ENCODE measurements at places on chromosomes 5 and 9.

DNA sequence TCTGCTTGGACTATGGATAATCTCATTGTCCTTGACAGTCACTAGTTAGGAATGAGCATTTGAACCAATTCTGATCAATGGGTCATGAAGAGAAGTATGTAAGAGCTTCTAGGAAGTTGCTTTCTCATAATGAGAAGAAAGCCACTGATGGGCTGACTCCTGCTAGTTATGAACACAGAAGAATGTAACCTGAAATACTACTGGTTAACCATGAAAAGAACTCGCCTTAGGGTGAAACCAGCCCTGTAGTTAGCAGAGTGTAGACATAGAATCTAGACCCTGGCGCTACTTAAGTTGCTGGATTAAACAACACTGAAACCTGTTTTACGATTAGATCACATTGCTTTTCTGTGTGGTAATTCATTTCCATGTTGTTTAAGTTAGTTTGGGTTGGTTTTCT lies 26.6 kb downstream of the SLF1 start:
- DNase-seq = no peak

DNA sequence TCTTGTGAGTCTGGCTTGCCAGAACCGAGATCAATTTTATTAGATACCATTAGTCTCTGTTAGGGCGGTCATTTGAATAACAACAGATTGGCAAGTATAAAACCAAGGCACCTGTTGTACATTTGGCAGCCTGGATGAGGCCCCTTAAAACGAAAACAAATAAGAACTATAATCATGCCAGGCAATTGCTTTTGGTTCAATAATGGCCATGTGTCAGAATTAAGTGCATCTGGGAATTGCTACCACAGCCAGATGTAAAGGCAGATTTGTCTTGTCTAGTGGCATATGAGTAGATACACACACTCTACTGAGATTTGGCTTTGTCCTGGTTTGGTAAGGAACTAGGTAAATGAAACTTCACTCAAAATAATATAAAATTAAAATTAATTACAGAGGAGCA lies 1046.2 kb upstream of the DMAC1 start:
- DNase-seq = no peak

DNA sequence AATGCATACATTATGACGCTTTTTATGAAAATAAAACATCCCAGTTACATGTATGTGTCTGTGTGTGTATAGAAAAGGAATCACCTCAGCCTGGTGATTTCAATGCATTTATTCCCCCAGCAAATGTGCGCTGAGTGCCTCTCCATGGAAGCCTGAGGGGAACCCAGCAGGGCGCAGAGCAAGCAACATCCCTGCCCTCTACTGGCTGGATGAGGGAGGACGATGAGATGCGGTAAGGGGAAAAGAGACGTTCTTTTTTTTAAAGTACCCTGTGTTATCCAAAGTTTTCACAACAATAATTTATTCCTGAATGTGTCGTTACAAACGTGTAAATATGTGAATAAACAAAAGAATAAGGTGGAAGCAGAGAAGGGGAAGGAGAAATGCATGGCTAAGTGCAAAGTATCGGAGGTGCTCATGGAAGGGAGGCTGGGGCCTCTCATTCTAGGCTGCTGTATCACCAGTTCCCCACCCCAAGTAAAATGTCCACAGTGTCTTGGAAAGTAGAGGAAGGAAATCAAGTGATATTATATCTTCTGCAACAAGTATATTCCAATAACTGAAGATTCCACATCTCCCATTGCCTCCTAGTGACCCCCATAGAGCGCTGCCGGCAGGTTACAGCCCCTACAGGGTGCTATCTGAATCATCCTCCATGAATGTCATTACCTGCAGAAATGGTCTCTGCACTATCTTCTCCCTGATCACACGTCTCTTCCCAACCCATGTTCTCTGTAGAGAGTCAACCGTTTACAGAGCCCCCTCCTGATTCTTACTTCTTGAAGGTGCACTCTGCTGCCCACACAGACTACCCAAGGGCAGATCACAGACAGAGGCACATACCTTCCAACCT lies 13.0 kb upstream of the ABLIM3 start:
- peak; percentile 52 for DNase-seq

DNA sequence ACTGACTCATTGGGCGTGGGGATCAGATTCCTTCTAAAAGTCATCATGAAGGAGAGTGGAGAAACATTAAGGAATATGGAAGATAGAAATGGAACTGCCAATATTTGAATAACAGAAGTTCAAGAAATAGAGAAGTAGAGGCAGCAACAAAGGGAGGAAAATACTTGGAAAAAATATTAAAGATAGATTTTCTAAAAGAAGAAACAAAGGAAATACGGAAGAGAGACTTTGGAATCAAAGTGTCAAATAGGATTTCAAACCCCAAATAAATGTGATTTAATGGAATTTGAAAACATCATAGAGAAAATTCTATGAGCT lies 605.1 kb upstream of the KLF4 start:
- no peak for DNase-seq

DNA sequence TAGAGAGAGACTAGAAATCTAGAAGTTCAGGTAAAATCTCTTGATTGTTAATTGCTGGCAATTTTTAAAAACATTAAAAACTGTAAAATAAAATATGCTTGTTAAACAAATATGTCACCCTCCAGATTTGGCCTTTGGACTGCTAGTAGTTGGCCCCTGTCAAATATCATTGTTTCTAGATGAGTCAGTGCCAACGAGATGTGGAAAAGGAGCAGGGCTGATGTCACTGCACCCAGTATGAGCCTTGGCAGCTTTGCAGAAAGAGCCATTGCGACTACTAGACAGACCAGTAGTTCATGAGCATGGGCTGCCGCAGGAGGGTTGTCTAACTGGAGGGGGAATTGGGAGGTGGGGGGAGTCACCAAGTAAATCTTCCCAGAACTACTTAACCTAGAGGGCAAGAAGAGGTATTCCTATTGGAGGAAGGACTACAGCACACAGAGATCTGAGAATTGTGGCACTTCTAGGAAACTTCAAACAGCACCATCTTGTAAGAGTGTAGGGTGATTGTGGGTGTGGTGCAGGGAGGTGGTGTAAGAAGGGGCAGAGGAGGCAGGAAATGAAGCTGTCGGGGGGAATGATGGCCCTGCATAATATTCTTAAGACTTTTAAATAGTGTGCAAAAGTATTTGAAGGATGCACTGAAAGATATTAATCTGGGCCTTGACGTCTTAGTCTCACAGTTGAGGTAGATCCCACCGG lies 7.1 kb upstream of the DOCK2 start:
- DNase-seq = peak; percentile 95

- DNase-seq = peak; percentile 44
Observed at GRCh38 chr5:177311392-177311722, 341 bp downstream of the MXD3 start.

GRCh38 chr5:179475208-179475751 lies 75.1 kb upstream of the RUFY1 start:
- no peak for DNase-seq

GRCh38 chr5:143398053-143398355 lies 5.5 kb downstream of the NR3C1 start:
- no peak for DNase-seq

- DNase-seq = no peak
Observed at GRCh38 chr9:4938496-4938895, 46.6 kb upstream of the JAK2 start.

GRCh38 chr9:78725503-78725902 lies 428.6 kb downstream of the PSAT1 start:
- DNase-seq = no peak

DNA sequence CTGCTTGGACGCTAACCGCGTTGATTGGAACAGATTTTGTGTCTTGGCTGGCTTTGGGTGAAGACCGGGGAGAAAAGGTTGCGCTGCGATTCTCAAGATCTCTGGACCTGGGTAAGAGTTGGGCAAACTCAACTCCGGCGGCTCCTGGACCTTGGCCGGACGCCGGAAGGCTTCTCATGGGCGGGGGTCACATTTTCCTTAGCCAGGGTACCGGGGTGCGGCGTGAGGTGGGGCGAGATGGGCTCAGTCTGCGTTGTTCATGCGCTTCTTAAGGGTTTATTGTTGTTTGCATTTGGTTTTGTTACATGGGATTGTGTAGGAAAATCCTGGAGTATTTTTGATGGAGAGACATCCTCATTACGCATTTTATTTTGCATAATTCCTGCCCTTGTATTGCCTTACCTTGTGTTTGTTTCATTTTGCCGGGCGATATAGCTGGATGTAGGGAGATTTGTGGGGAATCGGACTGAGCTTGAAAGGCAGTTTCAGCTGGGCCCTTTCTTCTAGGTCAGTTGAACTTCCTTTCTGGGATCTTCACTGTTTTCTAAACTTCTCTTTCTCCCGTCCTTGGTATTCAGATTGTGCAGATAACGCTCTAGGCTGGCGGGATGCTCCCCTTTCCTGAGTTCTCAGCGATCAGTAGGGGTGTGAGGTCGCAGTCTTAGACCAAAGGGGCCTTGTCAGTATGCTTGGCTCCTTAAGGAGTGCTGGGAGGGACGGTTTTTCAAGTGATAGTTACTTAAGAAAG lies 524 bp downstream of the MEGF10 start:
- DNase-seq = no peak

GRCh38 chr5:53779541-53779981 lies 219.1 kb downstream of the NDUFS4 start:
- peak; percentile 78 for DNase-seq

DNA sequence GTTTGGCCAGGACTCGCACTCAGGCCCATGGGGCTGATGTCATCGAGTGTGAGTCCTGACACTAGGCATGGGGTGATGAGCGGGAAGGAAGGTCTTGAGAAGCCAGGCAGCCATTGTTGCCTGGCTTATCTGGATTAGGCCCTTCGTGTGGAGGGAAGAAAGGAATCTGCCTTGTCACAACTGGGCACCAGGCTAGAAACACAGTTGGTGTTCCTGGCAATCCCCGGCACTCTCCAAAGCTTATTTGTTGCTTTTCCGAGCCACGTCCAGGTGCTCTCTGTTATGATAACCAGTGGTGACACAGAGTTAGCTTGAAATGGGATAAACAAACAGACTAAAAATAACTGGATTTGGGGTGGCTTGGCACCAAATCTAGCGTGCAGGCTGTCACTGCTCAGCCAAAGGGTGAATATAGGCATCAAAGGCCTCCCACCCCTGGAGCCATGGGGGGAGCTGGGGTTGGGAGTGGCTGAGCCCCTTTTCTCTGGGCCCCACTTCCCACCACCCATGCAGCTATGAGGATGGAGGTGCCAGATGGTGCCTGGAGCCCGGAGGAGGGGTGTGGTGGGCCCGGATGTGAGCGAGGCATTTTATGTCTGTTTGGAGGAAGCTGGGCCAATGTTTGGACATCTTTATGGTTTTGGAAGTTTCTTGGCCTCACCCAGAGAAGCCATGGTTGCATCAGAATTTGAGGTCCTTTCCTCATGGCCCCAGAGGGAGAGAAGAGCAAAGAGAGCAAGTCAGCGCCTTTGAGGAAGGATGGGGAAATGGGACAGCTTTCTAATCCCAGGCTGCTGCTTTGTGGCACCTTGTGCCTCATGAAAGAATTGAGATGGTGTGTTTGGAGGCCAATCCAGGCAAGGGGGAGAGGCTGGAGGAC lies 98.0 kb upstream of the PITX1 start:
- DNase-seq = no peak

Data from EH (cell line).